Endodermal cell (in vitro differentiated cells): ENCODE measurements at places on chromosomes 5 and 9.

GRCh38 chr5:8865266-8865665 lies 680.6 kb downstream of the SEMA5A start:
- DNase-seq, result no peak

DNA sequence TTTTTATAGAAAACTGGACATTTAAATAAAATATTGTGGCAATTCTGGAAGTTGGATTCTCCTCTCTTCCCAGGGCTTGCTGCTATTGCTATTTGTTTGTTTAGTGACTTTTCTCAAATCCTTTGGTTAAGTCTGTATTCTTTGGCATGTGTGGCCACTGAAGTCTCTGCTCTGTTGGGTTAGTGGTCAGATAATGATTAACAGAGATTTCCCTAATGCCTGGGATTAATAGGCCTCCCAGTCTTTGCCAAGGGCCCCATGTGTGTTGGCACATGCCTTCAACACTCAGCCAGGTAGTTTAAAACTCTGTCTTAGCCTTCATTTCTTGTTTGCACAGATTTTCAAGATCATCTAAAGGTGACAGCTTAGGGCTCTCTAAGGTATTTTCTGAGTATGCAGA lies 92.8 kb upstream of the EPB41L4A start:
- DNase-seq, result no peak

GRCh38 chr5:155274484-155274883 lies 260.9 kb downstream of the KIF4B start:
- peak; percentile 72 for DNase-seq

DNA sequence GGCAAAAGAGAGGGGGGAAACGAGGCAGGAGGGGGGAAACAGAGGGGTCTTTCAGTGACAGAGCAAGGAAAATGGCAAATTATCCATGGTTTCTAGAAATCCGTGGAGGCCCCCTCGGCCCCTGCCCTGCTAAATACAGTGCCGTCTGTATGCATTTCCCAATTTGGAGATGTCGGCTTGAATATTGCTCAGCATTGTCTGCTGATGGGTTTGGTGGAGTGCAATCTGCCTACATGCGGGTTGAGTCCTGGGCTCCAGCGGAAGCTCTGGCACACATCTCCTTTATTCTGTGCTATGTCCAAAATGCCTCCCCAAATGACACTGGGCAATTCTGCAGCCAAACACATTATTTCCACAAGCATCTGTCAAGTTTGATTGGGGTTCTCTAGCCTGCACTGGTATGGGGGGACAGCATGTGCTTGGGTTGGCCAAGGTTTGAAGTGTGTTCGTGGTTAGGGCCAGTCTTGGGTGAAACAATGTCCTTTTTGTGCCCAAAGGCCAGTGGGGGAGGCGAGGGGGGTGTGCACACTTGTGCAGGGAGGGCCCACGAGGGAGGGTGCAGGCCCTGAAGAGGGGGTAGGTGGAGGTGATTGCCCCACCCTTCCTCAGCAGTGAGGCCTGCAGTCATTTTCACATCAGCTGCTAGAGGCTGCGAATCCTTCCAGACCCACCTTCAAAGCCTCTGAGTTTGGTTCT lies 6.2 kb upstream of the NEUROG1 start:
- DNase-seq, result peak; percentile 29

DNA sequence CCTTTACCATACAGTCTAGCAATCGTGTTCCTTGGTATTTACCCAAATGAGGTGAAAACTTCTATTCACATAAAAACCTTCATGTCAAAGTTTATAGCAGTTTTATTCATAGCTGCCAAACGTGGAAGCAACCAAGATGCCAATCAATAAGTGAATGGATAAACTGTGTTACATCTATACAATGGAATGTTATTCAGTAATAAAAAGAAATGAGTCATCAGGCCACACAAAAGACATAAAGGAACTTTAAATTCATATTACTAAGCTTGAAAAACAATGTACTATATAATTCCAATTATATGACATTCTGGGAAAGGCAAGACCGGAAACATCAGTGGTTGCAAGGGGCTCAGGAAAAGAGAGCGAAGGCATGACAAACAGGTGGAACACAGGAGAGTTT lies 679.9 kb downstream of the ISL1 start:
- DNase-seq, result no peak

GRCh38 chr9:87651431-87651830 lies 74.5 kb upstream of the CTSL start:
- no peak for DNase-seq

- no peak for DNase-seq
Measured at GRCh38 chr9:125743682-125744428, 3.3 kb upstream of the PBX3 start.

DNA sequence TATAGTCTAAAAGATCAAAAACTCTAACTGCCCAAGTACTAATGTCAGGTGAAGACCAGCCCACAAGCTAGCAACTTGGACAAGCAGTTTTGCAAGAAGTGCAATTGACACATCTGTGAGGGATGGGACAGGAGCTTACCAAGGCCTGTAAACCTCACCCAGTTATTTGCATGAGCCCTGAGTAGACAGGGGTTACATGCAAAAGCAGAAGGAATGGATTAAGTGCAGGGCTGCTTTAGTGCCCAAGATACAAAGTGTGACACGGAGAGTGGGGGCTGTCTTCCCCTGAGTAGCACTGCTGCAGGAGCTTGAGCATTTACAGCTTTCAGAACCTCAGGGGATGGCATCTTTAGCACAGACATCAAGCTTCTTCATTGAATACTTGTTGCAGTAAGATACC lies 286.7 kb downstream of the ELAVL2 start:
- no peak for DNase-seq
